ENCODE measurements at places on chromosomes 12 and 14. TPM values are rescaled to one million over a fixed set of nuclear protein-coding genes. Genes with fewer than 3 reads are reported as not detected.

GRCh38 chr12:44616402-44616801, 259.7 kb downstream of the NELL2 start:
- H3K36me3 ChIP-seq = no peaks in the 10 kb centered on the region
- no peak overlapping the region for H3K4me3 ChIP-seq
- no peak overlapping the region for H3K27ac ChIP-seq
- no peaks in the 10 kb centered on the region for H3K27me3 ChIP-seq
- no peak for DNase-seq
- no peaks in the 10 kb centered on the region for H3K4me1 ChIP-seq

The OVCH1 gene
- not detected for total RNA-seq

GRCh38 chr14:69699748-69700303, 67.1 kb upstream of the SRSF5 start:
- no peak for DNase-seq
- peak overlapping the region; percentile 40 for H3K27ac ChIP-seq
- no peaks in the 10 kb centered on the region for H3K27me3 ChIP-seq
- H3K36me3 ChIP-seq = peaks cover 30% of the 10 kb centered on the region

DNA sequence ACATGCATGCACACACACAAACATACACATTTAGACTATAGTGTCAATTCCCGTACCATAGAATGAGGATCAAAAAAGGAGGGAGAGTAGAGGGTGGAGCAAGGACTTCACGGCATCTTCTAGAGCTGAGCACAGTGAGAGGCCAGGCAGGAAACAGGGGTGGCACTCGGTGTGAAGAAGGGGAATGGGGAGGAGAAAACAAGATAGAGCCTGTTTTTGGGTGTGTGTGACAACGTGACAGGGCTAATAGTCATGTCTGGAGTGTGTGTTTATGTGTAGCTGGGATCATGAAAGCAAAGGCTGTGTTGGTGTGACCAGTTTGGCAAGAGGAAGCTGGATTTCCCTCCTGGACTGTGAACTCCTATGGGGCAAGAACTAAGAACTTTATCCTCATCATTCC, 9.9 kb upstream of the ACVR1B start:
- no peaks in the 10 kb centered on the region for H3K4me1 ChIP-seq
- no peak for DNase-seq
- H3K36me3 ChIP-seq = no peaks in the 10 kb centered on the region
- peaks cover 24% of the 10 kb centered on the region for H3K27me3 ChIP-seq
- no peak overlapping the region for H3K27ac ChIP-seq

DNA sequence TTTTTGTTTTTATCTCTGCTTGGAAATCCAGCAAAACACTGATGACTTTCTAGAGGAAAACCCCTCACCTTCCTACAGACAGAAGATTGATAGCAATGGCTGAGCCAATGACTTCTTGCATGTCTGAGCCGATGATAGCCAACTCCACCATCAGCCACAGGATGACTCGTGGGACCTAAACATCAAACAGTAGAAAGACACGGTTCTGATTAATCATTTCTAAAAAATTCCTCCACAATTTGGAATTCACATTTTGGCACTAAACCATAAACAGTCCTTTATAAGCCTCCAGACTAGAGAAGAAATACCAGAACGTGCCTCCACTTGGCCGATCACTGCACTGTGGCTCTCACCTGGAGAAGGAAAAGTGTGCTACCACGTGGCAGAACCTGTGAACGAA, 25.9 kb downstream of the SLC11A2 start:
- H3K4me3 ChIP-seq = peak overlapping the region; percentile 30
- H3K36me3 ChIP-seq = peaks cover 52% of the 10 kb centered on the region
- no peaks in the 10 kb centered on the region for H3K27me3 ChIP-seq
- DNase-seq = no peak
- peak overlapping the region; percentile 44 for H3K27ac ChIP-seq
- H3K4me1 ChIP-seq = peaks cover 15% of the 10 kb centered on the region

The KLRC2 gene
- total RNA-seq = not detected

DNA sequence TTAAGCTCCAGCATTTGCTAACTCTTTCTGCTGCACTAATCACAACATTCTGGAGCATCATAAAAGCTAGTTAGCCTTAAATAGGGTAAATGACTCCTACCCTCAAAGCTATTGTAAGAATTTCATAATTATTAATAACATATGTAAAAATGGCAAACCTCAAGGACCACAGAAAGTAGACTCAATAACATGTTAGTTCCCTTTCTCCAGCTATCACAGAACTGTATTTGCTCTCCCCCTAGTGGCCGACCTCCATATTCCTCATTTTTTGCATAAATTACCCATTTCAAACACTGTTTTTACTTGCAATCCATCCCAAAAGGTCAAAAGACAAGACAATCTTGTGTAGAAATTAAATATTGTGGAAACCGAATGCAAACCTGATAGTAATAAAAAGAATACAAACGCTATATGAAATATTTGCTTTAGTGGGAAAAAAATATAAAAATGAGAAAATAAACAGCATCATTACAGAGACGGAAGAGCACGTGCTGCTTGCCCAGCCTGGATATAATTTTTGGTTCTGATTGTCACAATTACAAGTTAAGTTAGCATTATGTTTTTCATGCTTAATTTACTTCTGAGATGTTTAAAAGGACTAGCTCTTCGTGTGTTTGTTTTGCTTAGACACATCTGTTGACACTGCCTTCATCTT, 97.9 kb downstream of the RERGL start:
- H3K4me3 ChIP-seq = no peak overlapping the region
- H3K27ac ChIP-seq = no peak overlapping the region
- H3K27me3 ChIP-seq = no peaks in the 10 kb centered on the region
- H3K4me1 ChIP-seq = no peaks in the 10 kb centered on the region

- no peaks in the 10 kb centered on the region for H3K27me3 ChIP-seq
- H3K4me3 ChIP-seq = peak overlapping the region; percentile 39
- peaks cover 62% of the 10 kb centered on the region for H3K4me1 ChIP-seq
- H3K36me3 ChIP-seq = peaks cover 30% of the 10 kb centered on the region
Measured at GRCh38 chr14:75519826-75520728, 2.2 kb upstream of the BATF start.

GRCh38 chr14:76135722-76136121, 16.0 kb upstream of the GPATCH2L start:
- H3K4me3 ChIP-seq = no peak overlapping the region
- peaks cover 2% of the 10 kb centered on the region for H3K4me1 ChIP-seq
- DNase-seq = no peak
- H3K36me3 ChIP-seq = no peaks in the 10 kb centered on the region
- H3K27ac ChIP-seq = no peak overlapping the region

DNA sequence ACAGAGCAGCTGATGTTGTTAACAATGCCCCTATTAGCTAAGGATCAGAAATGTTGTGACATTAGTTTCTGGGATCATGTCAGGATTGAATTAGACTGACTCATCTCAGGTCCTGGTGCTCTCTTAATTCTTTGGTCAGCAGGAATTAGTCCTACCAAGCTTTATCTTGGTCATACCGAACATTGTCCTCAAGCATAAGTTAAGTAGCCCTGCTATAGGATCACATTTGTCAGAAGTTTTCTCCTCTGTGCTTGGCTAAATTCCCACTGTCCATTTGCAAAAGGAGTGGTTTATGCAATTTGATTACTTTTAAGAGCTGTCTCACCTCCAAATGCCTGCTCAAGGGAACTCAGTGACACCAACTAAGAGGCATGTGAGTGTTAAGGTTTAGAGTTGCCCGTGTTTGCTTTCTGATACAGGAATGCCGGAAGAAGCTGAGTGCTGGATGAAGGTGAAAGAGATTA, 48.4 kb upstream of the IFNG-AS1 start:
- H3K27ac ChIP-seq = no peak overlapping the region
- DNase-seq = no peak
- H3K36me3 ChIP-seq = no peaks in the 10 kb centered on the region
- no peaks in the 10 kb centered on the region for H3K4me1 ChIP-seq
- no peak overlapping the region for H3K4me3 ChIP-seq

DNA sequence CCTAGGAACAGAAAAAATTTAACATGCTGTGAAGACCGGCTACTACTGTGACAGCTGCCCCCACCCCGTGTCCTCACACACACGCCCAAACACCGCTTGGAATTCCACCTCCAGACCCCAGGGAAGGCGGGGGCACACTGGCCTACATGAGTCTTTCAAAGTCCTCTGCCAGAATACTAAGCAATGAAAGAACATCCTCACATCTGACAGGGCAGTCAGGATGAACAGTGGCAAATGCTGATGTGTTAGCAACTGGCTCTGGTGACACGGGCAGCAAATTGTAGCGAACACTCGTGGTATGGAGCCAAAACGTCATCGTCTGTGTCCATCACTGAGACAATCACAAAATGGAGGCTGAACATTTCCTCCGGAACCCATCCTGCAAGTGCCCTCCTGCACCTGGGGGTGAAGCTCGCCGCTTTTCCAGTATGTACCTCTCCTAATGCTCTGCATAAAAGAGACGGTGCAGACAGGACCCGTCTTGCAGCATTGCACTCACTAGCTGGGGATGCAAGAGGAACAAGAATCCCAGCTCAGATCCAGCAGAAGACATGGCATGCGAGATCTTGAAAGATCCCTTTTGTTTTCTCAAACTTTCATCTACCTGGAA, 94.8 kb downstream of the BCL11B start:
- DNase-seq = no peak
- no peak overlapping the region for H3K4me3 ChIP-seq
- peak overlapping the region; percentile 87 for H3K27ac ChIP-seq
- H3K36me3 ChIP-seq = peaks cover 44% of the 10 kb centered on the region
- no peaks in the 10 kb centered on the region for H3K27me3 ChIP-seq

The KLRD1 gene
- 1.2 TPM for total RNA-seq

- no peaks in the 10 kb centered on the region for H3K36me3 ChIP-seq
- no peaks in the 10 kb centered on the region for H3K4me1 ChIP-seq
- H3K27ac ChIP-seq = no peak overlapping the region
- no peak for DNase-seq
- H3K4me3 ChIP-seq = no peak overlapping the region
Measured at GRCh38 chr12:54142114-54142475, 46.7 kb downstream of the SMUG1 start.

GRCh38 chr12:130961921-130962451, 8.3 kb downstream of the ADGRD1 start:
- no peaks in the 10 kb centered on the region for H3K36me3 ChIP-seq
- no peaks in the 10 kb centered on the region for H3K4me1 ChIP-seq
- no peak overlapping the region for H3K27ac ChIP-seq
- H3K4me3 ChIP-seq = no peak overlapping the region

The CS gene
- 317 TPM for total RNA-seq

- no peaks in the 10 kb centered on the region for H3K36me3 ChIP-seq
- peaks cover 3% of the 10 kb centered on the region for H3K4me1 ChIP-seq
- no peak overlapping the region for H3K27ac ChIP-seq
- no peak overlapping the region for H3K4me3 ChIP-seq
- H3K27me3 ChIP-seq = peaks cover 11% of the 10 kb centered on the region
Measured at GRCh38 chr14:105126981-105127329, 41.6 kb downstream of the JAG2 start.

The HPD gene
- total RNA-seq = not detected

- H3K36me3 ChIP-seq = no peaks in the 10 kb centered on the region
- no peak overlapping the region for H3K27ac ChIP-seq
- peak; percentile 87 for DNase-seq
- no peaks in the 10 kb centered on the region for H3K27me3 ChIP-seq
Measured at GRCh38 chr14:63770187-63770807, 42.4 kb upstream of the SGPP1 start.

The SCN8A gene
- total RNA-seq = 0.38 TPM

GRCh38 chr14:24411443-24412389, 12.9 kb downstream of the NYNRIN start:
- H3K27me3 ChIP-seq = peaks cover 3% of the 10 kb centered on the region
- no peak overlapping the region for H3K4me3 ChIP-seq
- no peak overlapping the region for H3K27ac ChIP-seq
- no peaks in the 10 kb centered on the region for H3K4me1 ChIP-seq
- peak; percentile 78 for DNase-seq

DNA sequence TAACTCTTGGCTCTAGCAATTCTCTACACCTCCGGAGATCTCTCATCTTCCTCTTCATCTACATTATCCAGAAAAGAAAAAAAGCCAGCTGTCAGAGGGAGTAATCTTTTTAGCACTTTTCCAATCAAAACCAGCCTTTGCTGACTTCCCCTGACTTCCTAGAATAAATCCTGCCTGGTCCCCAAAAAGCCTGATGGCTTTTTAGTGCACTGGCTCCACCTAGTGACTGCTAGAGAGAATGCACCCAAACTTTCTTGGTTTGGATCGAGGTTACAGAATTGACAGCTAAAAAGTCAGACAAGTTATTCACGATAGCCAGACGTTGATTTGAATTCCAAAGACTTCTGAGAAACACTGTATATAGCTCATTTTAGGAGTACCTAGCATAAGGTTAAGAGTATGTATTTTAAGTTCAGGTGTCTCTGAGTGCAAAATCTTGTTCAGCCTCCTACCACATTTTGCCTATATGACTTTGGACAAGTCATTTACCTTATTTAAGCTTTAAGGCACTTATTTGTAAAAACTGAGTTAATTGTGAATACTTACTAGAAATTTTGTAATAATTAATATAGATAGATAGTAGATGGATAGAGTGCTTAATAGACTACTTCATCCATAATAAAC, 185.7 kb upstream of the GRIN2B start:
- DNase-seq = peak; percentile 81
- peaks cover 3% of the 10 kb centered on the region for H3K4me1 ChIP-seq
- H3K4me3 ChIP-seq = no peak overlapping the region

DNA sequence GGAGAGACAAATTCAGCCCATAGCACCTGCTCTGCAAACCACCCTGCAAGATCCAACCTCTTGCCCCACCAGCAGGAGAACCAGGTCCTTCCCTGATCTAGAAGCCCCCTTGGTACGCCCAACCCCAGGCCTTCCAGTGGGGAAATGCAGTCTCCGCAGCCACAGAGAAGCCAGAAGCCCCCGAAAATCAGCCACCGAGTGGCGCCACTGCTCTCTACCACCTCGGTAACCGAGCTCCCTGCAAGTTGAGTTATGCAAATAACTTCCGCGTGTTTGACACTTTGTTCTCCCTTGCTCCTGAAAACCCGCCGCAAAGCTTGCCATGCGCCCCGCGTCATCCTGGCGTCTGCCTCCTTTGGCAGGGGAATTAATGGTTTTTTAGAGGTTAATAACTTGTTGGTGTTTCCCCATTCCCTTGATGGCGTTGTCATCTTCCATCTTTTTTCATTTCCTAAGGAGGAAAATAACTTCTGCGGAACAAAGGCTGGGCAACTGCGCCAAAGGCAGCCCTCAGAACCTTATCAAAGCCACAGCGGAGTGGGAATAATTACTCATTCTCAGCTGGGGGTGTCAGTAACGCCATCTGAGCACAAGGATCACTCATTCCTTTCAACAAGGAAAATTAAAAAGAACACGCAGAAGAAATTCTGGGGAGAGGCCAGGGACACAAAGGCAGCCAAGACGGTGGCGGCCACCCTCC, 60.4 kb downstream of the FZD10 start:
- DNase-seq = no peak
- H3K36me3 ChIP-seq = no peaks in the 10 kb centered on the region
- peaks cover 2% of the 10 kb centered on the region for H3K27me3 ChIP-seq

DNA sequence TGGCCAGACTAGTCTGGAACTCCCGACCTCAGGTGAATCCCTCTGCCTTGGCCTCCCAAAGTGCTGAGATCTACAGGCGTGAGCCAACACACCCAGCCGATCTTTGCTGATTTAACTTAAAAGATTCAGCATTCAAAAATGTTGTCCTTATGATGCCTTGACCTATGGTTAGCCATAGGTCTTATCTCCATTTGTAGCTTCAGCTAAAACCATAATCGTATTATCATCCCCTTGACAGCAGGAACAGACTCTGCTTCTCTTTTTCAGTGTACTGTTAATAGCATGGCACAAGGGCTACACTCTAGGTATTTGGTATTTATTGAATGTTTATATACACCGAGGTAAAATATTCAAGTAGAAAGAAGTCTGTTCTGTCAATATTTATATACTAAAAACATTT, 15.3 kb downstream of the CCDC62 start:
- no peaks in the 10 kb centered on the region for H3K36me3 ChIP-seq
- H3K4me3 ChIP-seq = no peak overlapping the region

GRCh38 chr12:46904406-46905238, 78.8 kb upstream of the SLC38A4 start:
- no peaks in the 10 kb centered on the region for H3K36me3 ChIP-seq
- H3K27ac ChIP-seq = no peak overlapping the region
- H3K27me3 ChIP-seq = peaks cover 5% of the 10 kb centered on the region
- no peak for DNase-seq
- H3K4me1 ChIP-seq = peaks cover 3% of the 10 kb centered on the region
- H3K4me3 ChIP-seq = no peak overlapping the region

The RBP5 gene
- not detected for total RNA-seq

Data from activated CD4-positive, alpha-beta T cell treated with anti-CD3 and anti-CD28 coated beads, Interleukin-2, amount 10 ng/mL, durations not matched to agents 24 days and 14 days (primary cell).